ENCODE measurements at places on chromosomes 2 and 18.

DNA sequence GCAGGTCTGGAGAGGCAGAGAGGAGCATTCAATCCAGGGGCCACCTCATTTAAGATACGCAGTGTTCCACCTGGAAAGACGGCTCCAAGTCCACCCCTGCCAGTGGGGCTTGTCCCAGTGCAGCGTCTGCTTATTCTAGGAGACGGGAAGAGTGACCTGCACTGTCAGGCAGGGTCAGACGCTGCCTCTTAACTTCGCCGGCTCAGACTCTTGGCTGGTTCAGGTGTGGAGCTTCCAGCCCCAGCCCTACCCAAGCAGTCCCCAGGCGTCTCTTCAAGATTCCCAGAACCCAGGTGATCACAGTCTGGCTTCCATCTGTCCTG lies 208.5 kb downstream of the TFCP2L1 start:
- DNase-seq: no peak

- DNase-seq: no peak
These were observed 607.1 kb downstream of the ADCYAP1 start for GRCh38 chr18:1511619-1512311.

DNA sequence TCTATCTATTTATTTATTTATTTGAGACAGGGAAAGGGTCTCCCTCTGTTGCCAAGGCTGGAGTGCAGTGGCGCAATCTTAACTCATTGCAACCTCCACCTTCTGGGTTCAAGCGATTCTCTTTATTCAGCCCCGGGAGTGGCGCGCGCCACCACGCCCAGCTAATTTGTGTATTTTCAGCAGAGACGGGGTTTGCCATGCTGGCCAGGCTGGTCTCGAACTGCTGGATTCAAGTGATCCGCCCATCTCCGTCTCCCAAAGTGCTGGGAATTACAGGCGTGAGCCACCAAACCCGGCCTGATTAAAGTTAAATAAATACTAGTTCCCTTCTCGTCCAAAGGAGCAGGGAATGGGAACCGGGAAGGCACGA lies 4.2 kb upstream of the CTDSP1 start:
- DNase-seq: no peak

- DNase-seq: no peak
These were observed 135.0 kb downstream of the MYCN start for GRCh38 chr2:16075045-16076012.

DNA sequence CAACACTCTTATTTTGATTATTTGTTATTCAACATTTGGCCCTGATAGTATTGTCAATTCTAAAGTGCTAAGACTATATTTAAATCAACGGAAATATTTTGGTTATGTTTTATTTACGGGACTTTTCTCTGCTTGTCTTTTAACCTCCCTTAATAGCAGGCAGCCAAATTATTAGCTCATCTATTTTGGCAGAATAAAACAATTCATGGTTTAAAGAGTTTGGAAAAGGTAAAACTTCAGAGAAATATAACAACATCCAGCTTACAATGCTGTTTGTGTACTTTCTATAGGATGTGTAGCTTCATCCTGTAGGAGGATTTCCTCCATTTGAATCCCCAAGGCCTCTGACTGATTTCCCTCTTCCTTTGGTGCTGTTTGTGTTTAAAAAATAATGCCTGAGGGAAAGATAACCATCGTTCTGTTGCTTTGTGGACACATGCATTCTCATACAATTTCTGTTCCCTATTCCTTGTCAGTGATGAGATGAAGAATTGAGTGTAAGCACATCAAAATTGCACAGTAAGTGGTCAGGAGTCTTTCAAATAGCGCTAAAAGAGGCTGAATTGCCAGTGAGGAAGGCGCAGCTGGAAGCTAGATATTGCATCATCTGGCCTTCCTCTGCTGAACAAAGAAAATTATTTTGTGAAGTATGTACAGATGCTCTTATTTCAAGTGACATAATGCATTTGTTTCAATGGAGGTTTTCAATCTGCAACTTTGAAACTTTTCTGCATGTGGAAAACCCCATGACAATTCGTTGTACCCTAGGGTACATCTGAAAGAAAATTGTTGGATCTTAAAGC lies 80.3 kb downstream of the CD28 start:
- DNase-seq: peak; percentile 76

DNA sequence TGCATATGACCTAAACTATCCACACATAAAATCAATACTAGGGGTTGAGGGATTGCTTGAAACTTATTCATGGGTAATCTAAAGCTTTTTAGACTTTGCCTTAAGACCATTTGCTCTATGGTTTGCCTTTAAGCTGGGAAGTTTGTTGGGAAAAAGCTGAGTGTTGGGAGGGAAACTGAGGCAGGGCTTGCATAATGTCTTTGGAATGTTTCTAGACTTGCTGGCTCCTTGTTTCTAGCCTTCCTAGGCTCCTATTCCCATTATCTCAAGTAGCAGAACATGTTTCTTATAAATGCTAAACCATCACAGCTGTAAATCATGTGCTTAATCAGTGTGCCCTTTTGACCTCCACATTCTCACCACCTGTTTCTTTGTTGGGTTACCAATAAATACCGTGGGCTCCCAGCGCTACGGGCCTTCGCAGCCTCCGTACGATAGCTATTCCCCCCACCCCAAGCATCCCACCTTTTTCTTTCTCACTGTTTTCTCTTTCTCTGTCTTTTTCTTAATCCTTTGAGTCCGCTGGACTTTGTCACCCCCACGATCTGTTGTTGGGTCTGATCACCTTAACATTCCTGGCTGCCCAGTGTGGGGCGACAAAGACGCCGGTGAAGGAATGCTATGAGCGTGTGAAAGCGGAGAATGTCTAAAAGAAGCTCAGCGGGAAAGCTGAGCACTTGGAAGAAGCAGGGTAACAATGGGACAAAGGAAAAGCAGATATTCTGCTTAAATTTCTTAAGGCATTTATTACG lies 49.4 kb upstream of the CWC22 start:
- no peak for DNase-seq

- DNase-seq: no peak
These were observed 34.2 kb upstream of the TTR start for GRCh38 chr18:31557446-31557845.

DNA sequence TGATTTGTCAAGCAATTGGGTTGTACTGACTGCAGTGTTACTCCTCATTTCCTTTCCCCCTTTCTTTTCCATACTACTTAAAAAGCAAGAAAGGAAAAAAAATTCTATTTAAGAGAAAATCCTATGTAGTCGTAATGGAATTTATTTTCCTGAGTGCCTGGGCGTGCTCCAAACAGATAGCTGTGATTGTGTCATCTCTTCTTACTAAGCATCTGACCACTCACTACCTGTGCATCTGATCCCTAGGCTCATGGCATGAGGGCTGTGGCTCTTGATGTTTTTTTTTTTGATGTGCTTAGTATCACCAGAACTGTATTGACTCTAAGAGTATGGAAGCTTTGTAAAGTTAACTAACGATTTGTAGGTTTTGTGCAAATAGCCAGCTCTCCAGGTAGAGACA lies 19.0 kb downstream of the CRIM1 start:
- no peak for DNase-seq

- DNase-seq: no peak
These were observed 72.5 kb downstream of the XIRP2 start for GRCh38 chr2:166960702-166961270.

DNA sequence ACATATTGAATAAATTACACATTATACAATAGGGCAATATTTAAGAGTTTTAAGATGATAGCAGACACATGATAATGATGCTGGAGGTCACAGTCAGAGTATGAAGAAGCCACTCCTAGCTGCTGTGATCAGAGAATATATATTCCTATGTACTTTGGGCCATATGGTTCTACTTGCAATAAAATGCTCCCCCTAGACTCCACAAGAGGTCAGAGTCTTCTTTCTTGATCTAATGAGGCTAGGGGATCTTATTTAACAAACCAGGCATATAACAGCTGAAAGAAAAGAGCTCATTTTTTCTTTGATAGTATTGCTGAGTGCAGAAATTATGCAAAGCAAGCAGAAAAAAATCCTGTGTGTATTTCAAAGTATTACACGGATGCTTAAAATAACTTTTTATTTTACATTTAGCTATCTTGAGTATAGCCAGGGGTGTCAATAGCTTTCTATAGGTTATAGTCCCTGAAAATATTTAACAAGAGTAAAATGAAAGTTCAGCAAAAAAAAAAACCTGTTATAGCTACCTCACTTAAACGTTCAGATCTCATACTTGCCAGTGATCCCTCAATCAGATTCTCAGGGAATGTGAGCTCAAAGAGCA lies 748.7 kb upstream of the CHAC2 start:
- no peak for DNase-seq

- peak; percentile 16 for DNase-seq
These were observed 1149.5 kb downstream of the DSC3 start for GRCh38 chr18:29892960-29893558.

- no peak for DNase-seq
These were observed 1004.4 kb upstream of the DDX18 start for GRCh38 chr2:116810071-116810470.

GRCh38 chr2:100451734-100452133 lies 18.5 kb upstream of the NMS start:
- no peak for DNase-seq

DNA sequence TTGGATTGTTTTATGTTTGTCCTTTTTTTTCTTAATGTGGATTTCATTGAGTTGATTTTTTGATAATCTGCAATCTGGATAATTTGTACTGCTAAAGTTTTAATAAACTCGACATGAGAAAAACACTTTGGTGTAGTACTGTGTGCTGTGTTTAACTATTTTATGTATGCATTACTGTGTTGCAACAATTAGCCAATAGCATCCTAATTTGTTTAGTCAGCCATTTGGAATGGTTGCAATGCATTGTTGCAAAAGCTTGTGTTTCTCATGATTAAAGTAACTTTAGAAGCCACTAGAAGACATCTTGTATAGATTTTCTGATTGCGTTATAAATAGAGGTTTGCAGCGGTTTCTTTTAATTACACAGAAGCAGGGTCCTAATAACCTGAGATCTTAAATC lies 53.5 kb downstream of the PPIG start:
- no peak for DNase-seq

- DNase-seq: peak; percentile 34
These were observed 11.3 kb upstream of the DES start for GRCh38 chr2:219406861-219407230.

DNA sequence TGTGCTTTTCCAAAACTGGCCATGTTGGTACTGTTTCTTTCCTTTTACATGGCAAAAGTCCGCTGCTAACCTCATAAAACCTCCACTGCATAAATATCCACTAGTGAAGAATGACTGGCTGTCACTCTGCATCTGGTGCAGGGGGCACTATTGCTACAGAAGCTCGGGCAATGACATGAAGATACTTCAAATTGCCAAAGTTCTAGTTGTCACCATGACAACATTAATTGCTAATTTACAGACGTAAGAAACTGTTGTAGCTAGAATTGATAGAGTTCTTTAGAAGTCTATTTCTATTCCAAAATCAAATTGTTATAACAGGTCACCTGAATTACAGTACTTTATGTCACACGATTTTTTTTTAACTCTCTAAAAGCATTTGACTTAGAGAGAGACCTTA lies 845 bp downstream of the CFAP210 start:
- no peak for DNase-seq

DNA sequence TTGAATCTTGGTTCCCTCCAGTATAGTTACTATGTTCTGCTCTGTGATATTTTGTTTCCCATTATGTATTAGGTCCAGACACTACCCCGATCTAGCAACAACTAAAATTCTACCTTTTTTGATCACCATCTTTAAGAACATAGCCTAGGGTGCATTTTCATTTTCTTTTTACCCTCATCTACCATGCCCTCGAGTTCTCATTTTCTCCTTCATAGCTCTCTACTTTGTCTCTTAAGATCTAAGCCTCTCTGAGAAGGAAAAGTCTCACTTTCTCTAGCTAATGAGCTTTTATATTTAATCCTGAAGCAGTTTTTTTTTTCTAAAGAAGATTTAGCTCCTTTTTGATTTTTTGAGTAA lies 1089.4 kb upstream of the SLC39A10 start:
- no peak for DNase-seq

- DNase-seq: peak; percentile 71
These were observed 968 bp upstream of the RALBP1 start for GRCh38 chr18:9474108-9474982.

DNA sequence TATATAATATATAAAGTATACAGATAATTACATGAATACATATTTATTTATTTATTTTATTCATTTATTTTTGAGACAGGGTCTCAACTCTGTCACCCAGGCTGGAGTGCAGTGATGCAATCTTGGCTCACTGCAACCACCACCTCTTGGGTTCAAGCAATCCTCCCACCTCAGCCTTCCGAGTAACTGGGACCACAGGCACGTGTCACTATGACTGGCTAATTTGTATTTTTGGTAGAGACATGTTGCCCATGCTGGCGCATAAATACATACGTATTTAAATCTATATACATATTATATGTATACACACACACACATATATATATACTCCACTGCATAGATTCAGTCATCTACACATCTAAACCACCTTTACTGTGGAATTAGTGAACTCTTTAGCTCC lies 20.6 kb upstream of the NDUFV2 start:
- no peak for DNase-seq

- no peak for DNase-seq
These were observed 82.2 kb upstream of the SEC11C start for GRCh38 chr18:59057493-59057795.

GRCh38 chr2:159505196-159505595 lies 111.2 kb downstream of the BAZ2B start:
- DNase-seq: no peak

DNA sequence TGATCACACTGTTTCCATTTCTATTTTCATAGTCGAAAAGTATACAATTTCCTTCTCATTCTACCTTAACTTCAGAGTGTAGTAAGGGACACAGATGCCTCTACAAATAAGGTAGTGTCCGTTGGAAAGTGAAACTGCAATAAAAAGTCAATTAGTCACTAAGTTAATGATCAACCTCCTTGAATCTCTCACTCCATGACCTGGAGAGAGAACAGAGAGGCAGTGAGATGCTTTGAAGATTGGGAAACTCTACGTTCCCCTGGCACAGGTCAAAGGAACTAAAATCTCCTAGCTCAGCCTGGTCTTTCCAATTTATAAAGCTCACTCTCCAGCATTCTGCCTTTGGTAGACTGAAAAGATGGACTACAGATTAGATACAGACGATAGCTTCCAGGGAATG lies 153.8 kb upstream of the ACAA2 start:
- DNase-seq: no peak

DNA sequence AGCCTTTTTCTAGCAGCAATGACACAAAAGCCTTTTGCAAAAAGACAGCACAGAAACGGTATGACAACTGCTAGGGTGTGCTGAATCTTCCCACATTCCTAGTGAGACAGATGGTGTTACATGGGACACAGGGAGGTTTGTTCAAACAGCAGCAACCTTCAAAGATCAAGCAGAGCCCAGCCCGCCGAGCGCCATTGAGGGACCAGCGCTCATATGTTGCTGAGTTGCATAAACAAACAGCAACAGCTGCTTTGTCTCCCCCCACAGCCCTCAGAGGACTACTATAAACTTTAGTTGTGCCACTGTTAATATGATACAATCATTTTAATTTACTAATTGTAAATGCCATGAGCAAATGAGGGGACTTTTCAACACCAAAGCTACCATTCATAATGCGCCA lies 117.7 kb downstream of the ZEB2 start:
- no peak for DNase-seq

DNA sequence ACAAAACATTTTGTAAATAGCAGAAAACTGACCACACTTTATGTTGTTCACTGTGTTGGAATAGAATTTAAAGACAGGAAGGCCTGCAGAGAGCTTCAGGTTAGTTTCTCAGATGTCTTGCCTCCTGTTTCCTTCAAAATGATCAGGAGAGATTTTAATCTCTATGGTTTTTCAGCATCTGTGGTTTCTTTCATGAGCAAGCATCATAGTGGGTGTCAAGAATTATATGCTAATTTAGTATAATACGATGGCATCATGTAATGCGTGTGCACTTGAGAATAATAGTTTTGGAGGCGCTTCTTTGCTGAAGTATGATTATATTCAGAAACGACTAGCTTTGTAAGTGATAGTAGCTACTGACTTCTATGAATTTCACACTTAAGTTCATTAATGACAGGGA lies 149.9 kb downstream of the PLCL1 start:
- no peak for DNase-seq
